ENCODE measurements at places on chromosomes 13 and 19.

DNA sequence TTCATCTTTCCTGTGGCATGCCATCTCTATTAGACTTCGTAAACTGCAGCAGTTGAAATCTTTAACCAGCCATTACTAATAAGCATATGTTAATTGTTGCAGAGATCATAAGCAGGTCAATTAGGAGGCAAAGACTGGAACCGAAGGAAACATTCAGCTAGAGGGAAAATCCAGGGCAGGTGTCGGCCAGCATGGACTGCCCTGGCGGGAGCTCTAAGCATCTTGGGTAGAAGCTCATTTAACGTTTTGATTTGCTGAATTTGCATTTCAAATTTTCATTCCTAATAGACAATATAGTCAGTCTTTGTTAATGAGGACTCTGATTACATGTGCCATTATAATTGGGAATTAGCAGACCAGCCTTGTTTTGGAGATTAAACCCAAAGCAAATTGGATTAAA, 238.6 kb downstream of the POU4F1 start:
- no peak overlapping the region for H3K4me3 ChIP-seq
- DNase-seq: no peak
- H3K27ac ChIP-seq: no peak overlapping the region
- H3K36me3 ChIP-seq: no peaks in the 10 kb centered on the region

- no peak for DNase-seq
- no peak overlapping the region for H3K4me3 ChIP-seq
- H3K4me1 ChIP-seq: peaks cover 12% of the 10 kb centered on the region
- H3K27ac ChIP-seq: no peak overlapping the region
- H3K27me3 ChIP-seq: no peaks in the 10 kb centered on the region
- H3K36me3 ChIP-seq: no peaks in the 10 kb centered on the region
Observed at GRCh38 chr19:4541114-4541805, 1.4 kb upstream of the LRG1 start.

DNA sequence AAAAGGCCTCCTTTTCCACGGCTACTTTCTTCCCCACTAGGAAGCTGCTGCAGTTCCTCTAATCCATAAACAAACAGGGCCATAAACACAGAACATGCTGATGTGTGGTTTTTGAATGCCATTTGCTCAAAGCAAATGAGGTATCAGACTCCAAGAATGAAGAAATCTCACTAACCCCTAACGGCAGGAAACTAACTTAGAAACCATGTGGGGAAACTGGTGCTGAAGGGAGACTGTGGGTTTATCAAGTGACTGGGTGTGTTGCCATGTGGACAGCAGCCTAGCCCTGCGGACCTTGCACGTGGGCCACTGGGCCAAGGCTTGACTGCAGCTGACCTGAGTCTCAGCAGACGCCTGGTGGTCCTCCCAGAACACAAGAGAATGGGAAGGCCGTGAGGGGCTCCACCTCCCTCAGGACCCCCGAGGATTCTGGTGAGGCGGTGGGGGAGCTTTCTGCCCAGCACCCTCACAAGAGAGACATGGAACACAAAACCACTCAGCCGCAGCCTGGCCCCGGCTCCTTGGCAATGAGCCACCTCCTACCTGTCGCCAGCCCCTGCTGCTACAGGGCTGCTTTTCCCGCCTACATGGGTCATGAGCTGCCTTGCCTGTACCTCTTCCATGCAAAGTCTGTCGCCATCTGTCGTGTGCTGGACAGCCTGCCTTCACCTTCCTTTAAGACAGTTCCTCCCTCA, 10.6 kb downstream of the SLC15A1 start:
- no peaks in the 10 kb centered on the region for H3K4me1 ChIP-seq
- no peak for DNase-seq
- H3K27me3 ChIP-seq: no peaks in the 10 kb centered on the region
- no peak overlapping the region for H3K4me3 ChIP-seq
- no peaks in the 10 kb centered on the region for H3K36me3 ChIP-seq
- H3K27ac ChIP-seq: no peak overlapping the region

- H3K36me3 ChIP-seq: peaks cover 3% of the 10 kb centered on the region
- no peaks in the 10 kb centered on the region for H3K4me1 ChIP-seq
- no peak overlapping the region for H3K27ac ChIP-seq
Observed at GRCh38 chr19:7126132-7126531, 56.6 kb downstream of the ZNF557 start.

DNA sequence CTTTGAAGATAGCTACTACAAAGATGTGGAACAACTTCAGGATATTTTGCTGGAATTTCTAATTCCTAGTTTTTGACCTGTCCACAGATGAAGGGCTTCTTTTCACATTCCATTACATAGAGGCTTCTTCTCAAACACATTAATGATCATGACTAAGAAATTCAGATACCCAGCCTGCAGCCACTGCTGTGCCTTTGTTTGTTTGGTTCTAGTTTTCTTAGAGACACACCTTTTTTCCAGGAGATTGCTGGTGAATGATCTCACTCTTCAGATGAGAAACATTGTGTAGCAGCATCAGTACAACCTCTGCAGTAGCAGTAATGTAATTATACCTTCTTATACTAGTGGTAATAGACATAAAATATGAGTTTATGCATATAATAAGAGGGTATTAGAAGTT, 5.0 kb downstream of the TDRD3 start:
- peaks cover 6% of the 10 kb centered on the region for H3K36me3 ChIP-seq
- no peaks in the 10 kb centered on the region for H3K27me3 ChIP-seq
- peaks cover 30% of the 10 kb centered on the region for H3K4me1 ChIP-seq
- H3K4me3 ChIP-seq: no peak overlapping the region

- no peaks in the 10 kb centered on the region for H3K36me3 ChIP-seq
- H3K4me1 ChIP-seq: peaks cover 27% of the 10 kb centered on the region
- no peak overlapping the region for H3K4me3 ChIP-seq
- H3K27me3 ChIP-seq: no peaks in the 10 kb centered on the region
- peak; percentile 64 for DNase-seq
Observed at GRCh38 chr19:6069268-6069791, 41.0 kb downstream of the RFX2 start.

DNA sequence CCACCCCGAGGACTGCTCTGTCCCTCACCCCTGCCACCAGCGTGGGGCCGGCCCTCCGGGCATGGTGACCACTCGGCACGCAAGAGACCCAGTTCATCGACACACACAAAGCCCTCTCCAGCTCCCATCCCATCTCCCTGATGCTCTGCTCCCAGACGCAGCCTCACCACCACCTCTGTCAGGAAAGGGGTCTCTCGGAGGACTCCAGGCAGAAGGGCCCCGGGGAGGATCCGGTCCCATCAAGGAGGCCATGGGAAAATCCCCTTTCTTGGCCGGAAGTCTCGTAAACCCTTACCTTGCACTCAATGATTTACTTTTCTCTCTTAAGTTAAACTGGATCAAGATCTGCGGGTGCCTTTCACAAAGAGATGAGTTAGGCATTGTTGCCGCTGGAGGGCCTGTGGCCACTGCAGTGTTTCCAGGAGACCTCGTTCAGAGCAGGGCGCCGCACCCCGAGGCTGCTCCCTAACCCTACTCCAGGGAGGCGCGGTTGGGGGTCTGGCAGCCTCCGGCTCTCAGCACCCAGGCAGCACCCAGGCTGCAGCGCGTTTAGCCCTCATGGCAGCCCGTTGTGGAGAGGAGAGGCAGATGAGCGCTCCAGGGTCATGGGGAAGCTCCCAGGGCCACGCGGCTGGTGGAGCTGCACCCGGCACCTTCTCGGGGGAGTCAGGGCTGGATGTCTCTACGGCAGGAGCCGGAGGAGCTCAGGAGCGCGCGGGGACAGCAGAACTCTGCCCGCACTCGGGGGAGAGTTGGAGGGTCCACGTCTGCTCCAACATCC, 31.0 kb downstream of the C2CD4C start:
- no peak for DNase-seq
- peaks cover 2% of the 10 kb centered on the region for H3K36me3 ChIP-seq
- peaks cover 2% of the 10 kb centered on the region for H3K27me3 ChIP-seq
- no peak overlapping the region for H3K4me3 ChIP-seq

GRCh38 chr13:90867336-90867683, 480.2 kb upstream of the MIR17HG start:
- no peak overlapping the region for H3K4me3 ChIP-seq
- no peak overlapping the region for H3K27ac ChIP-seq
- no peaks in the 10 kb centered on the region for H3K36me3 ChIP-seq
- H3K4me1 ChIP-seq: no peaks in the 10 kb centered on the region
- peak; percentile 60 for DNase-seq

- H3K27ac ChIP-seq: no peak overlapping the region
- H3K4me1 ChIP-seq: peaks cover 4% of the 10 kb centered on the region
- H3K27me3 ChIP-seq: no peaks in the 10 kb centered on the region
- H3K36me3 ChIP-seq: peaks cover 2% of the 10 kb centered on the region
Observed at GRCh38 chr19:58355215-58355796, 2.0 kb upstream of the A1BG start.

All from activated CD4-positive, alpha-beta T cell treated with anti-CD3 and anti-CD28 coated beads, Interleukin-2, amount 10 ng/mL, durations not matched to agents 24 days and 14 days (primary cell).